ENCODE measurements at places on chromosomes 4 and X.

- no peak for DNase-seq
Measured at GRCh38 chr4:158729716-158730559, 6.7 kb upstream of the PPID start.

DNA sequence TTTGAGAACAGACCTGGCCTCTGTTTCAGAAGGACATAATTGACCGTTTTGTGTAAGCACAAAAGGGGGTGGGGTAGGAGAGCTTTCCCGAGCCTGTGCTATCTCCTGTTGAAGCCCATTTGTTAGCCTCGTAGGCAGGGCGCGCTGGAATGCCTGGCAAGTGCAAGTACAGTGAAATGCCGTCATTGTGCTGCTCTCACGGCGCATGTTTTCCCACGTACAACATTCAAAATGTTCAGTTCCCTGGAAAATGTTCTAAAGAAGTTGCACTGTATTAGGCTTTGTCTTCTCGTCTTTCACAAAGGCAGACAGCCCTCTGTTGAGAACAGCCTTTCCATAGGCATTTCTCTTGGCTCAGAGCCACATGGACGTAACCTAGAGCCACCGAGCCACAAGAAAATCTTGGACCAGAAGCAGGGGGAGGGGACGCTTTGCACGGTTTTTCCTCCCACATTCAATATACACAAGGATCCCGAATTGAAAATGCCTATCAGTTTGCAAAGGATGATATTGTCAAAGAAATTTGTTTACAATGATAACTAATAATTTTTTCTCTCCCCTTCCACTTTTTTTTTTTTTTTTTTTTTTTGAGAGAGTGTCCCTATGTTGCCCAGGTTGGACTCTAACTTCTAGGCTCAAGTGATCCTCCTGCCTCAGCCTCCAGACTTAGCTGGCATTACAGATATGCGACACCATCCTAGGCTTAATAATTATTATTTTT lies 54.6 kb upstream of the RAPGEF2 start:
- no peak for DNase-seq

- no peak for DNase-seq
Measured at GRCh38 chrX:68841251-68842049, 12.6 kb downstream of the EFNB1 start.

- DNase-seq, result no peak
Measured at GRCh38 chrX:119573222-119573621, 1.1 kb upstream of the UBE2A start.

DNA sequence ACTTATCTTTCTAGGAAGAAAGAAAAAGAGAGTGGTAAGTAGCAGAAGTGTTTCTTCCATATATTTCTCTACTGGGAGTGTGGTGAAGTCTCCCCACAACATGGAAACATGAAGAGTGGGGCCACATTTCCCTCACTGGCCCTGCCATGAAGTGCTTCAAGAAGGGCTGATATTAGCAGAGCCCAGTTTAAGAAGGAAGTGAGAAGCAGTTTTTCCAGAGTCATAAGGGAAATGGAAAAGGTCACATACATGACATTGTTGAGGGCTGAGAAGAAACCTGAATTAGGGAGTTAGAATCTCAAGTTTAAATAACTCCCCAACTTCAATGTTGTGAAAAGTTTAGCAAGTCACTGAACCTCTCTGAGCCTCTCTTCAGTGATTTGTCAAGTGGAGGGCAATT lies 171.9 kb upstream of the RBPJ start:
- no peak for DNase-seq

DNA sequence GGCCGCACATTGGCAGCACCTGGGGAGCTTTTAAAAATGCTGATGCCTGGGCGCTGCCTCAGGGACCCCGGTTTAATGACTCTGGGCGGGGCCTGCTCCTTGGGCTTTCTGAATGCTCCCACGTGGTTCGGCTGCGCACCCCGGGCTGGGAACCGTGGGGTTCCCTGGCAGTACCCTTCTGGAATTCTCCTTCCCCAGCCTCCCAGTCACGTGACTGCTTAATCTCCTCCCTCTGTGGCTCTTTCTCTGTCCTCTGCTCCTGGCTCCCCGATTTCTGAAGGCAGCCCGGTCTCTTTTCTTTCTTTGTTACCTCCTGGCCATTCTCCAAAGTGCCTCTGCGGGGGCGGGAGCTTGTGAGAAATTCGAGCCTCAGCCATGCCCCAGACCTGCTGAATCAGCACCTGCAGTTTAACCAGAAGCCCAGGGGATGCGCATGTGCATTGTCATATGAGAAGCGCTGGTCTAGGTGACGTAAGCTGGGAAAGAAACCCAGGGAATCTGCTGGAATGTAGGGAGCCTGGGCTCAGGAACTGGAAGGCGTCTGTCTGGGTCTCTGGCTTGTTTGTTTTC lies 16.6 kb downstream of the CLCN4 start:
- no peak for DNase-seq

- DNase-seq, result no peak
Measured at GRCh38 chr4:78561677-78562076, 10.1 kb downstream of the ANXA3 start.

DNA sequence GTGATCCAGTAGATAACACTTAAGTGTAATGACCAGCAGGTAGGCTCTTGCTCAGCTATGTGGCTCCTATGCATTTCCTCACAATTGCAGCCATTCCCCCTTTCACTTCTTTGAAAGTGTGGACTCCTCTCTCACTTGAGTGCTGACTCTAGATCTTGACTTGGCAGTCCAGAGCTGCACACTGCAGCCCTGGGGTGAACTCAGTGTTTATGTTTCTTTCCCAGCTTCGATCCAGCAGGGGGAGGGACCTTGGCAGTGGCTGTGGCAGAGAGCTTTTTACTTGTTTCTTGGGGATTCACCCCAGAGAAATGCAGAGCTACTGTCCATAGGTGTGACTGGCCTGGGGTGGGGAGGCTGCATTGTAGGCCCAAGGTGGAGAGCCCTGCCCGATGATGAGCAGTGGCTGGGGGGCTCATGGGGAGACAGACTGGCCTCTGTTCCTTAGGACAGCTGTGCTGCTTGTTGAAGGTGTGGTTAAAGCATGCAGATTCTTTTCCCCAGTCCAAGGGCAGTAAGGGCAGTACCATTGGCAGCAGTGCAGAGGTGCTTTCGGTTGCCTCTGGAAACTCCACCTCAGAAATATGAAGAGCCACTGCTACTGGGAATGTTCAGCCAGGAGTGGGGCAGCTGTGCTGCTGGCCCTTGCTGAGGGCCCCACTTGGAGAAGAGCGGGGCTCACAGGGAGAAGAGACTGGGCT lies 134.7 kb downstream of the SH3BGRL start:
- no peak for DNase-seq

GRCh38 chr4:67451464-67451863 lies 93.8 kb downstream of the CENPC start:
- no peak for DNase-seq

GRCh38 chr4:5142726-5143125 lies 91.4 kb downstream of the STK32B start:
- peak; percentile 37 for DNase-seq

DNA sequence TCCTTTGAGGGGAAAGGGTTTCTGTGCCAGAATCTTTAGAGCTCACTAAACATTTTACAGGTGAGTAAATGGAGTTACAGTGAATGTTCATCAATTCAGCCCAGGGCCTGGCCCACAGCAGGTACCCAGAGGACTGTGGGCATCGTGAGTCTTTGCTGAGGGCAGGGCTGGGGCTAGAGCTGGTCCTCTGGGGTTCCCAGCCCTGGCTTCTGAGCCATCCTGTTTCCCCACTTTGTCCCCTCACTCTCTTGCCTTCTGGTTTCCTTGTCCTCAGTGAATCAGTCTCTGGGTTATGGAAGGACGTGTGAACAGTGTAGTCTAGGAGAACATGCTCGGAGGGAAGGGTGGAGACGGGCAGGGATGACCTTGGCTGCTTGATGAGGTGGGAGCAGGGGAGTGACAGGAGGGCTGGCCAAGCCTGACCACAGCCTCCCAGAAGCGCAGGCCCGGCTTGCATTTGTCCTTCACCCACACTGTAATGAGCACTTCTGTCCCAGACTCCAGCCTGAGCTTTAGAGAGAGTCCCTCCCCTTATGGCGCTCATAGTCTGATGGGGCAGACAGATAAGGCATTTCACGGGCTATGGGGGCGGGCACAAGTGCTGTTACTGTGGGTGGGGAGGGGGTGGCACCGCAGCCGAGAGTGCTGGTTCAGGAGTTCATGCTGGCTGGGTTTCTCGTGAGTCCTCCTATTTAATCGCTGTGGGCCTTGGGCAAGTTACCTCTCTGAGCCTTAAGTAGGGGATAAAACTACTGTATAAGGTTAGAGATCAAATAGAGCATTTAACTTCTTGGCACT lies 17.3 kb downstream of the TBC1D14 start:
- no peak for DNase-seq

GRCh38 chrX:153732401-153732800 lies 7.7 kb downstream of the ABCD1 start:
- no peak for DNase-seq

GRCh38 chrX:107763647-107764046 lies 11.9 kb downstream of the TSC22D3 start:
- DNase-seq, result no peak

DNA sequence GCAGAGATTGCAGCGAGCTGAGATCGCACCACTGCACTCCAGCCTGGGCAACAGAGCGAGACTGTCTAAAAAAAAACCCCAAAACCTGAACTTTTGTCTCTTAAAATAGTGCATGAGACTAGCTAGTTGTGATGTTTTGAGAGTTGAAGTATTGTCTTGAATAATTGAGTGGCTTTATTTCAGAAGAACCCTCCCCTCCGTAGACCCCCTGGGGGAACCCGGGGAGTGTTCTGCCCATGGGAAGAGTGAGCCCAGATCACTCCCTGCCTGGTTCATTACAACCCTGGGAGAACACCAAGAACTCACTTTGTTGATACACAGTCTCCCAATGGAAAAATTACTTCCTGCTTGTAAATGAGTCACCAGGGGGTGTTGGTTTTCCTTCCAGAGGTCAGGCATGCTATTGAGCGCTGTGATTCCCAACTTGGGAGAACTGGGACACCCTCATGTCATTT lies 65.3 kb upstream of the SHISA3 start:
- DNase-seq, result no peak

GRCh38 chrX:1492421-1493012 lies 39.8 kb upstream of the ASMTL start:
- no peak for DNase-seq

DNA sequence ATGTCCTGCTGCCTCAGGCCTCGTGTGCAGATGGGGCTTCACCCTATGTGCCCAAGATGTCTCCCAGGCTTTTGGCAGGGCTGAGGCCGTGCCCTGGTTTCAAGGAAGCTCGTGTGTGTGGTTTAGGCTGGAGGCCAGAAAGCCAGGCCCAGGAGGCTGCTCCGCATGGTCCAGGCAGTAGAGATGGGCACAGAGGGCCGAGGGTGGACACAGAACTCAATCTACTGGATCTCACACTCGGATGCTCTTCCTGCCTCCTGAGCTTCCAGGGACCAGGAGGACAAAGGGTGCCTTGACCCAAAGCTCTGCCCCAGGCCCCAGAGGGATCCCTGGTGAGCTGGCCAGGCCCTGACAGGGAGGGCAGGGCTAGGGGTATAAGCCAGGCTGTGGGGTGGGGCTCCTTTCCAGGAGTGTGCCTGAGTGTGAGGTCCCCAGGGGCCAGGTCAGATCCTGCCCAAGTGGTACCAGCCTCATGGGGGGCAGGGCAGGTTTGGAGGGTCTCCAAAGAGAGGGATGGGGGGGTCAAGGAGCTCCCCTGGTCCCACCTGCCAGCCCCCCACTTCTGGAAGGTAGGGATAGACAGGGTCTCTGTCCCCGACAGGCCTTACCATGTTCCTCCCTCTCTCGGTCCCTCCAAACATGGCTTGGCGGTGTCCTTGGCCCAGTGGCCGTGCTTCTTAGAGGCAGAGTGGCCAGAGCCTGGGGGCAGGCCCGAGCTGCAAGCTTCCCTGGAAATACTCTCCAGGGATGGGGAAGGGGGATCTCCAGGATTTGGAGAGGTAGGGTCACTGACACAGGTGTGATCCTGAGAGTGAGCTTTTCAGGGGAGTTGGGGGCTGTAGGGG lies 23.8 kb downstream of the HTRA3 start:
- DNase-seq, result no peak

GRCh38 chrX:118522230-118522926 lies 26.8 kb downstream of the DOCK11 start:
- no peak for DNase-seq

DNA sequence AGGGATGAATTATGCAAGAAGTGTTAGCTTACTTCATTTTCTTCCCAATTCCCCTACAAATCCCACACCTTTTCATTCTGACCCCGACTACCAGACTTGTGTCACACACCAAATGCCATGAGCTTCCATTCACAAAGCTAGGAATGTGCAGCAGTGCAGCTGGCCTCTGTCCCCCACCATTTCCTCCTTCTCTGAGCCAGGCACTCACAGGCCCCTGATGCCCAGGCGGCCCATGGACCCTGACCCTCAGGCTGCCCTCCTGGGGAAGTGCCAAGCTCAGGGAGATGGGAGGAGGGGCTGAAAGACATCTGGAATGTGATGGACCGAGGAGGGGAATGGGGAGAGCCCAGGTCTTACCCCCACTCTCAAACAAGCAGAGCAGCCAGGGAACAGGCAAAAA lies 67.0 kb upstream of the BCOR start:
- no peak for DNase-seq

- DNase-seq, result no peak
Measured at GRCh38 chrX:6169407-6169806, 59.3 kb downstream of the NLGN4X start.

- DNase-seq, result no peak
Measured at GRCh38 chrX:115960440-115961084, 210.0 kb upstream of the AGTR2 start.

- DNase-seq, result no peak
Measured at GRCh38 chr4:8792491-8792890, 79.1 kb downstream of the HMX1 start.

- no peak for DNase-seq
Measured at GRCh38 chr4:62209757-62210485, 1009.8 kb downstream of the ADGRL3 start.
